Stimulated activated CD8-positive, alpha-beta memory T cell treated with anti-CD3 and anti-CD28 coated beads, Interleukin-2, amount 100 ng/mL, for 1 hour (primary cell): ENCODE measurements at places on chromosomes 7 and 10.

GRCh38 chr7:25752967-25753791, 398.8 kb upstream of the NFE2L3 start:
- no peak for DNase-seq

- DNase-seq: no peak
Measured at GRCh38 chr10:22159180-22159579, 58.6 kb downstream of the EBLN1 start.

DNA sequence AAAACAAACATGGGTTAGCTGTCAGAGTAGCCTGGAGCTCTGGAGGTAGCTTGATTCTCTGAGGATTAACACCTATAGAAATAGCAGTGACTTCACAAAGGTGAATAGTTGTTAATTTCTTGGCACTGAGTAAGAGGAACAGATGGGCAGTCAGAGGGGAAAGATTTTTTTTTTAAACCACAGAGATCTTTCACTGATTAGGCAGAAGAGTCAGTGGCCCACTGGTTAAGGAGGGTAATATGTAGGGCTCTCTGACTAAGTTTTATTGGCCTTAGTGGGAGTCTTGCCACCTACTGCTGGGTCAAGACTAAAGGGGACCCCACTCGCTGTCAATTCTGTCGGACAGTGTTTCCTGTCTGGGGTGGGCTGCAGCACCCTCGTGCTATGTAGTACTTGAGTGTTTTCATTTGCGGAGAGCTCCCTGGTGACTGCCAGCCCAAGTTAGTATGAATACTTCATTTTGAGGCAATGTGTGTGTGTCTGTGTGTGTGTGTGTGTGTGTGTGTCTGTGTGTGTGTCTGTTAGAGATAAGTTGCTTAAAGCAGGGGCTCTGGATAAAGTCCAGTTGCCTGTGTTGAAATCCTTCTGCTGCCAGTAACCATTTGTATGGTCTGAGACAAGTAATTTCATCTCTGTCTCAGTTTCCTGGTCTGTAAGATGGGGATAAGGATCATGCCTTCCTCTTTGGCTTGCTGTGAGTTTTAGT, 145.2 kb downstream of the ARID5B start:
- no peak for DNase-seq

GRCh38 chr7:20240080-20240926, 23.1 kb upstream of the MACC1 start:
- no peak for DNase-seq

DNA sequence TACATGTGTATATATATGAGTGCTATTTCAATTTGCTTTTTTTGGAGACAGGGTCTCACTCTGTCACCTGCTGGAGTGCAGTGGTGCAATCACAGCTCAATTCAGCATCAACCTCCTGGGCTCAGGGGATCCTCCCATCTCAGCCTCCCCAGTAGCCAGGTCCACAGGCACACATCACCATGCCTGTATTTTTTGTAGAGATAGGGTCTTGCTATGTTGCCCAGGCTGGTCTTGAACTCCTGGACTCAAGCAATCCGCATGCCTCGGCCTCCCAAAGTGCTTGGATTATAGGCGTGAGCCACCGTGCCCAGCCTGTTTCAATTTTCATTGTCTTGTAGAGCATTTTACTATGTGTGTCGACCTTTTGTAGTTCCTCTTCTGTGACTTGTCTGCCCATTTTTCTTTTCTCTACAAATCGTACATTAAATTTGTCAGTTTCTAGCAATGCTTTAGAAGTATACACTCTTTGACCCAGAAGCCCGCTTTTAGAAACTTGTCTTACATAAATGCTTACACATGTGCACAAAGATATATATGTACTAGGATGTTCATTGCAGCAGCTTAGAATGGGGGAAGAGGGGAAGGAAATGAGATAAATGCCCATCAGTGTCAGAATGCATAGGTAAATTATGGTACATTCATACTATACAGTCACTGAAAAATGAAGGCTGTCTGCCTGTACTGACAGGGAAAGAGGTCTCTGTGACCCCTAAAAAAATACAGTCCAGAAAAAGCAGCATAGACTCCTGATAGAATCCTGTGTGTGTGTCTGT, 12.2 kb upstream of the RFC2 start:
- DNase-seq: no peak

DNA sequence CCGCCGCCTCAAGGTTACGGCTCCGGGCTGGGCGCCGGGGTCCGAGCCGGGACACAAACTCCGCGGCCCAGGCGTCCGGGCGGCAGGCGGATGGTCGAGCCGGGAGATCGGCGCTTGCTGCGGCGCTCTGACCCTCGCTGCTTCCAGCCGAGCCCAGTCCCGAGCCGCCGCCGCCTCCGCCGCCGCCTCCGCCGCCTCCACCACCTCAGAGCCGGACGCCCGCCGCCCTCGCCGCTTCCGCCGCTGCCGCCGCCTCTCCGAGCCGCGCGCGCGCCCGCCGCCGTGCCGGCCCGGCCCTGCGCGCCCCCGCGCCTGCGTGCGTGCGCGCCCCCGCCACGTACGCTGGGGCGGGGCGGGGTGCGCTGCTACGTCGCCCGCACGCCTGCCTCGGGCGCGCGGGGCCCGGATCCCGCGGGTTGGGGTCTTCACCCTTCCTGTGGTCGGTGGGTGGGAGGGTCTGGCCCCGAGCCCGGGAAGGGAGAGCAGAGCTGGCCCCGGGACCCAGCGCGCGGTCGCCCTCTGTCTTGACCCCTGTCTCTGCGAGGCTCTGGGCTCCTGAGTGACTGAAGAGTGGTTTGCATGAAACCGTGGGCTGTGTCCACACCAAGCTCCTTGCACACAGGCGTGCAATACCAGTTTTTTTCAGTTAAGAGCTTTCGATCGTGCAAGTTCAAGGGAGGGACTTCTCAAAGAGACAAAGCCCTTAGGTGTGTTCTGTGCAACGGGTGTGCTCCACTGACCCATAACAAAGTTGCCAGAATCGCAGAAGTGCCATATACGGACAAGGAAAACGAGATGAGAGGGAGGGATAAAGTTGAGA, at the start of gene SMURF1:
SMURF1 (minus strand) TSS at position 256 of the 820 bp plus-strand sequence. CDS start 328 bp downstream, outside the sequence.
- DNase-seq: peak; percentile 52

- DNase-seq: no peak
Measured at GRCh38 chr7:120949393-120949911, 1.1 kb upstream of the ING3 start.

GRCh38 chr7:47474937-47475879, 106.7 kb downstream of the TNS3 start:
- no peak for DNase-seq

DNA sequence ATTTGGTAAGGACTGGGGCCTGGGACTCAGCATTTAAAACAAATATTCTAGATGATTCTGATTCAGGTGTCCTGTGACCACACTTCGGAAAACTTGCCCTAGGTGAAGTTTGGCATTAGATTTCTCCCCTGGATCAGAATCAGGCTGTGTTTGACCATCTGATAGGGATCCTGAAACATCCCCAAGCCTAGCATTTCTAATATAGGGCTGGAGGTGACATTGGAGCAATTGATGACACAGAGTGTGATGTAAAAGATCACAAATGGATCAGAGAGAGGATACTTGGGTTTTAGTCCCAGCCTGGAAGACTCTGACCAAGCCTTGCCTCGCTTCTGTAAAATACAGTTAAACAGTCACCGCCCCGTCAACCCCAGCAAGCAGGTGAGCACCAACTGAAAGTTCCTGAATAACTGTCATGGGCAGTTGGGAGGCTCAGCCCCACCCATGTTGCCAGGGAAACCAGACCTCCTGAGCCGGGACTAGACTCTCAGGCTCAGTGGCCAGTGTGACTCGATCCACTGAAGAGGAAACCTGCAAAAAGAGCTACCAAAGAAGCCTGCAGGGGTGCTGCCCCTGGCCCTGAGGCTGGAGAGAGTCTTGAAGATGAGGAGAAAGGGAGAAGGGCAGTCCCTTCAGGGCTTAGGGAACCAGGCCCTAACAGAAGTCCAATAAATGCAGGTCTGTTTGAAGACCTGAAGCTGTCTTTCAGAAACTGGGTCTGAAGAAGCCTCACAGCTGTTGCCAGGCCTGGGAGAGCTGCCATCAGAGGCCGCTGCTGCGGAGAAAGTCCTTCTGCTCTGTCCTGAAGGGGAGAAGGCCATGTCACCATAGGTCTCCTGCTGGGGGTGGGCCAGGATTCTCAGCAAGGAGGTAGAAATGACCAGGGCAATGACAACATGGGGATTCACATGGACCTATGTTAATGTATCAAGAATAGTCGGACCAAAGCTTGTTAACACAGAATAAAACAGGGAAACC, 126.1 kb upstream of the KCNMA1 start:
- DNase-seq: no peak

GRCh38 chr7:85172530-85172941, 14.3 kb downstream of the SEMA3D start:
- no peak for DNase-seq
